ENCODE measurements at places on chromosomes 5 and 9. TPM values are rescaled to one million over a fixed set of nuclear protein-coding genes. Genes with fewer than 3 reads are reported as not detected.

Gene PPP2R2B
- total RNA-seq = 62.0 TPM

Gene CDKN2B-AS1
- total RNA-seq = 0.55 TPM

DNA sequence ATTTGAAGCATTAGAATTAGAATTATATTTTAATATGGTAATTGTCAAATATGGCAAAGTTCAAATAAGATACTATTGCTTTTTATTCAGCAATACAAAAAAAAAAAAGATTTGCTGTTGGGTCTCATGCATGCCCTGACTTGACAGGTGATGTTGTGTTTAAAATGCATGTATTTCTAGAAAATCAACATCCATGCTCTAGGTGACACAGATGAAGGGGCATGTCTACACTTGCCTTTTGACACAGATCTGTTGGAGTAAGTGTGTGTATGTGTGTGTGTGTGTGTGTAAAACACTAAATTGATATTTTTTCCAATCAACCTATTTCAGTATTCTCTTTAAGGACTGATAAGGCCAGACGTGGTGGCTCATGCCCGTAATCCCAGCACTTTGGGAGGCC is 38.1 kb upstream of the SMARCA2 start:
- peaks cover 3% of the 10 kb centered on the region for H3K4me1 ChIP-seq
- DNase-seq = no peak
- no peaks in the 10 kb centered on the region for H3K27me3 ChIP-seq
- H3K27ac ChIP-seq = no peak overlapping the region
- H3K36me3 ChIP-seq = no peaks in the 10 kb centered on the region
- H3K4me3 ChIP-seq = no peak overlapping the region

DNA sequence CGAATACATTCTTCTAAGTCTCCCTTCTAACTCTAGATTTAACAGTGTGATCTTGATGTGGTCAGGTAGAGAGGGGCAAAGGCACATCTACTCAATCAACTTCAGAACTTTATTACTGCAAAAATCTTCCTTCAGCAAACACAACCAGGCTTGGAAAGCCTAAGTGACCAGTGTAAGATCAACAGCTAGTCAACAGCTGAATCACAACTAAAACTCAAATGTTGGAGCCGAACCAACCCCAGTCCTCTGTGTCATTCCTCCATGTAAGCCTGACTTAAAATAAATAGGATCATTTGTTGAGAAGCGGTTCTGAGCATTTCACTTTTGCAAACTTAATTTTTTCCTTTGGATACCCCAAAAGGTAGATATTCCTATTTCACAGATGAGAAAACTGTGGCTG is 352.7 kb downstream of the EBF1 start:
- no peaks in the 10 kb centered on the region for H3K4me1 ChIP-seq
- H3K4me3 ChIP-seq = no peak overlapping the region
- no peak overlapping the region for H3K27ac ChIP-seq
- no peak for DNase-seq
- no peaks in the 10 kb centered on the region for H3K36me3 ChIP-seq
- no peaks in the 10 kb centered on the region for H3K27me3 ChIP-seq

DNA sequence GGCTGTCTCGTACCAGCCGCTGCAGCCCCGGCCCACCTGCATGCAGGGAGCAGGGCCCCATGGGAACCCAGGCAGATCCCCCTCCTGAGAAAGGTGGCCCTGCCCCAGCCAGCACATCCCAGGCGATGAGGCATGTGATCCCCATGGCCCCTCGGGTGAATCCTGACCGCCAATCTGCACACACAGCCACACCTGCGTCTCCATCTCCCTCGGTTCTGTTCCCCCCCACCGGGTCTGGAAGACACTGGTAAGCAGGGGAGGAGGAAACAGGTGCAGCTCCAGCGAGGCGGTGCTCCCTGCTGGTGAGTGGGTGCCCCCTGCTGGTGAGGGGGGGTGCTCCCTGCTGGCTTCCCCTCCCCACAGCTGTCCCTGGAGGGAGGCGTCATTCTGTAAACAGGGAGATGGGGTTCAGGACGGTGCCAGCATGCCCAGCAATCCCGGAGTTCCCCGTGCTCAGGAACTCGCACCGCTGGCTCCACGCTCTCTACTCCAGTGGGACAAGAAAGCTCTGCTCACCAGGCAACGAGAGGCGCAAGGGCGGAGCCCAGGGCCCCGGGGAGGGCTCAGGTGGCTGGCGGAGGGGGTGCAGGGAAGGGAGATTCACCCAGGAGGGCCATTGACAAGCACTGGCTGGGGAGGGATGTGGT is 28.4 kb upstream of the SLC12A7 start:
- no peak overlapping the region for H3K27ac ChIP-seq
- H3K27me3 ChIP-seq = no peaks in the 10 kb centered on the region
- peaks cover 5% of the 10 kb centered on the region for H3K36me3 ChIP-seq
- H3K4me3 ChIP-seq = no peak overlapping the region
- DNase-seq = no peak

GRCh38 chr9:129291041-129291501 is 113.0 kb upstream of the IER5L start:
- H3K36me3 ChIP-seq = no peaks in the 10 kb centered on the region
- H3K27ac ChIP-seq = no peak overlapping the region
- no peaks in the 10 kb centered on the region for H3K27me3 ChIP-seq
- no peaks in the 10 kb centered on the region for H3K4me1 ChIP-seq

GRCh38 chr9:79325501-79325900 is 246.3 kb upstream of the TLE4 start:
- no peak for DNase-seq
- H3K4me1 ChIP-seq = no peaks in the 10 kb centered on the region
- H3K27ac ChIP-seq = no peak overlapping the region
- H3K36me3 ChIP-seq = no peaks in the 10 kb centered on the region
- no peak overlapping the region for H3K4me3 ChIP-seq

- H3K4me3 ChIP-seq = no peak overlapping the region
- no peak overlapping the region for H3K27ac ChIP-seq
- H3K4me1 ChIP-seq = no peaks in the 10 kb centered on the region
- no peaks in the 10 kb centered on the region for H3K36me3 ChIP-seq
- no peaks in the 10 kb centered on the region for H3K27me3 ChIP-seq
- DNase-seq = peak; percentile 15
Measured at GRCh38 chr5:44536650-44537260, 147.5 kb upstream of the FGF10 start.
